CD4-positive, alpha-beta T cell treated with Interleukin-21 for 1 hour (primary cell): ENCODE measurements at places on chromosomes 16 and 17.

DNA sequence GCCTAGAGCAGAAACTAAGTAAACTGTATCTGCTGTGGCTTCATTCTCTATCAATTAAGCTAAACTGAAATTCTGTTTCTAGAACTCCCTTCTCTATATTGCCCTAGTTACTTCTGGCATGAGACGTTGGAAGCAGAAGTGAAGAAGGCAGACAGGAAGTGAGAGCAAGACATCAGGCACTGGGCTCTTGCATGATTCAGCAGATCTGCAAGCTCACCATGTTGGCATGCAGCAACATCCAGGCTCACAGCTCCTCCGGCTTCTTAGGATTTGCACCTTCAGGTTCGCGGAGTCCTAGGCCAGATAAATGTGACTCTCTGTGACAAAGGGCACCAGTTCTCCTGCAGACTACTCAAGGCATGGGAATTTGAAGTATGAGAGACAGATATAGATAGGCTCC, 148.3 kb downstream of the CDH8 start:
- no peak for DNase-seq

DNA sequence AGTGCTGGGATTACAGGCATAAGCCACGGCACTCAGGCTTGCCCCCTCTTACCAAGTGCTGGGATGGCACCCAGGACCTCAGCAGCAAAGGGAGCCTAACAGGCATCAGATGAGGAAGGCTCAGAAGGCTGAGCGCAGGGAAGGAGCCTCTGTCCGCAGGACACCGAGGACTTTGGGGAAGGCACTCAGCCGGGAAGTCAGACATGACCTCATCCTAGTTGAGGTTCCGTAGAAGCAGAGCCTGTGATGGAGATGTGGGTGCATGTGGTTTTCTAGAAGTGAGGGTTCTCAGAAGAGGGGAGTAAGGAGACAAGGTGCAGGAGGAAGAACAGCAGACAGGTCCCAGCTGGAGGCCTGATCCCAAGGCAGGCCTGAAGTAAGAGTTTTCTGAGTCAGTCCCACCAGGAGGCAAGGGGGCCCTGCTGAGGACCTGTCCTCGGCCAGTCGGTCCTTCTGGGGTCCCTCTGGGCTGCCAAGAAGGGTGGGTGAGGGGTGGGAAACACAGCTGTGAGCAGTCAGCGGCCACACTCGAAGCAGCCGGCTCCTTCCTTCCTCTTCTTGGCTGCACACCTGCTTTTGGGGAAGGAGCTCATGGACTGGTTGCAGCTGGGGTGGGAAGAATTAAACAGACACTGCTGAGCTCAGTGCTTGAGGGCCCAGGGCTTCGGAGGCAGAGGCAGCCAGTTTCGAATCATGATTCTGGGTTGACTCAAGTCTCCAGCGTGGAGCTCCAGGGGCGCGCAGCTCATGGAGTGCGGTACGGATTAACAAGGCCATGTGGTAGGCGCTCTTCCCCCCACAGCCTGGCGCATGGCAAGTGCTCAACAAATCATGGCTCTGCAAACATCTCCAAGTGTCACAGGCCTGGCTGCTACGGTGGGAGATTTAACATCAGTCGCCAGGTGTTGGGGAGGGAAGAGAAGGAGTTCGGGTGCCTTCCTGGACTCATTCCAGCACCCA, 38.9 kb upstream of the SNN start:
- DNase-seq = peak; percentile 5

DNA sequence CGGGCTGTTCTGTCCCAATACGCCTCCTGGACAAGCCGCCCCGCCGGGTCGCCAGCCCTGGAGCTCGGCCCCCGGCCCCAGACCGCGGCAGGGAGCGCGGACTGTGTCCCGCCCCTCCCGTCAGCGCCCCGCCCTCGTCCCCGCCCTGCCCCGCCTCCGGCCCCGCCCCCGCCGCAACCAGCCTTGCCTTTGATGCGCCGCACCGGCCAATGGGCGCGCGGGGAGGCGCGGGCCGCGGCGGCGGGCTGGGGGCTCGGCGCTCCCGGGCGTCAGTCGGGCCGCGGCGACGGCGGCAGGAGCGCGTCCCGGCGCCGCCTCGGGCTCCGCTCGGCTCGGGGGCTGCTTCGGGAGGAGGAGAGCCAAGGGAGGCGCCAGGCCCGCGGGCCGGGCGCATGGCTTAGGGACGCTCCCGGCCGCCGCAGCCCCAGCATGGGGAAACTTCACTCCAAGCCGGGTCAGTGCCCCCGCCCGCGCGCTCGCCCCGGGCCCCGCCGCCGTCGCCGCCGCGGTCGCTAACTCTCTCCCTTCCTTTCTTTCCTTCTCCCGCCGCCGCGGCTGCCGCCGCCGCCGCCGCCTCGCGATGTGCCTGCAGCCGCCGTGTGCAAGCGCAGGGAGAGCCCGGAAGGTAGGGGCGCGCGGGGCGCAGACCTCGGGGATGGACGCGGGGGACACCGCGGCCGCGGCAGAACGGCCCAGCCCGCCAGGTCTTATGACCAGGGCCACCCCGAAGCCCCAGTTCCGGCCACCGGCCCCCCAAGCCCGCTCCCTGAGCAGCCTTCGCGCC, at the start of gene NKD1:
Gene NKD1 (plus strand): TSS at position 272 of the 784 bp plus-strand sequence. CDS start 158 bp downstream, at position 430.
- DNase-seq = peak; percentile 75

DNA sequence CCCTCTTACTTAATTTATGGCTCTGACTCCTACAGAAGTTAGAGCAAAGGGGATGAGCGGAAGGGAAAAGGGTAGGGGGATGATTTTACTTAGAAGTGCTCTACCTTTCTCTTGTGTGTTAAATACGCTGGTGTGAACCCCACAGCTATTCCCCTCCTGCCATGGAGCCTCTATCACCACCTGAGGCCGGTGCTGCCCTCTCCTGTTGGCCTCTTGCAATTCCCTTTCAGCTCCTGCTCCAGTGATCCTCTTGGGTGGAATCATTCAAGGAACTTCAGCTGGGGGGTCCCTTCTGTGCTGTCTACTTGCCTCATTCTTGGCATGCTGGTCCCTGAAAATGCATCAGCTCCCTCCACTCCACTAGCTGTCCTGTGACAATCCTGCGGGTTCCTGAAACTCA, 41.8 kb upstream of the CDH8 start:
- no peak for DNase-seq

- DNase-seq = no peak
Measured at GRCh38 chr17:3838206-3838605, 7.8 kb downstream of the NCBP3 start.

- no peak for DNase-seq
Measured at GRCh38 chr16:89742948-89743347, 21.6 kb downstream of the ZNF276 start.

GRCh38 chr16:6771956-6772355, 560.7 kb upstream of the RBFOX1 start:
- DNase-seq = no peak

DNA sequence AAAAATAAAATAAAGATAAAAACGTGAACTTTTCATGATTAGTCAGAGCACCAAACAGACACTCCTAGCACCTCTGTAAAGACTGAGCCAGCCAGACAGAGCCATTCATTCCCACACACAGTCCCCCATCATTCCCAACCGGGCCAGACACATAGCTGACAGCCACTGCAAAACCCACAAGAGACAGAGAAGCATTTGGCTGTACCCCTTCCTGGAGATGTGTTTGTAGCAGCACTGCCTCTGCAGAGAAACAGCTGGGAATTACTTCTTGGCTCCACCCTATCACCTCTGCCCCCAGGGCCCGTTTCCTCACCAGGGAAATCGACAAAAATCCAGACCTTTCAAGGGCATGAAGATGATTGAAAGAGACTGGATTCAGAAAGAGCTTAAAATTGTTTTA, 46.4 kb downstream of the MYH11 start:
- no peak for DNase-seq

- no peak for DNase-seq
Measured at GRCh38 chr17:57895382-57896060, 45.7 kb upstream of the MRPS23 start.

GRCh38 chr16:3099732-3100499, 822 bp upstream of the ZSCAN10 start:
- peak; percentile 93 for DNase-seq

- no peak for DNase-seq
Measured at GRCh38 chr16:46859719-46860152, 24.4 kb upstream of the GPT2 start.

DNA sequence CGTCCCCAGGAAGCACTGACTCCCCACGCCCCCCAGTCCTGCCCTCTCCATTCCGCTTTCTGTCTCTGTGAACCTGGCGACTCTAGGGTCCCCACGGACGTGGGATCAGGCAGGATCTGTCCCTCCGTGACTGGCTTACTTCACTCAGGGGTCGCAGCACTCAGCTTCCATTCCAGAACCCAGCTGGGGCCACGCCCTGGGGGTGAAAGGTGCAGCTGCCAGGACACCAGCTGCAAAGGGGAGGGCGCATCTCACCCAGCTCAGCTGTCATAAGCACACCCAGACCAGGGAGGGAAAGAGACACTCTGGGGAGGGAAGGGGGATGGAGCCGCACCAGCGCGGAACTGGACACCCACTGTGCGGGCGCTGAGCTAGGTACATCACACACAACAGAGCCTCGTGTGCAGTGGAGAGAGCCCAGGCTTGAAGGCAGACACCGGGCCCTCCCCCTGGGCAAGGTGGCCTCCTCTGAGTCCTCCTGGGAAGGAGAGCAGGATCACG, 18.5 kb upstream of the HEXD start:
- no peak for DNase-seq

GRCh38 chr17:37829592-37830123, 84.8 kb upstream of the HNF1B start:
- DNase-seq = no peak

GRCh38 chr17:78342449-78343186, 17.3 kb downstream of the SOCS3 start:
- DNase-seq = no peak

DNA sequence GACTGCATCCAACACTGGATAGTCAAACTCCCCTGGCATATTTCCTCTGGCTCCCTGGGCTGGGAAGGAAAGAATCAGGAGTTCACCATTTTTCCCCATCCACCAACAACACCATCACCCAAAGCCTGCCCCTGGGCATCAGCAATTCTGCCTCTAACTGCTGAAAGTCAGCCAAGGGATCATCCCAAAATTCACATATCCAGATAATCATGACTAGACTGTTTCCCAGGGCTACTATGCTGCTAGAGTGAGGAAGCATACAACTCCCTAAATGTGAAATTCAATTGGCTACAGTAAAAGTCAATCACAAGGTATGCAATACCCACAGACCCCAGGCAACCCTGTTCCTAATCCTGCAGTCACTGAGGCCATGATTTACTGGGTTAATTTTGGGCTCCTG, 230.6 kb downstream of the C16orf95 start:
- DNase-seq = no peak

GRCh38 chr16:4109250-4109736, 6.9 kb downstream of the ADCY9 start:
- DNase-seq = no peak

GRCh38 chr16:88539652-88540345, 30.4 kb upstream of the ZC3H18 start:
- DNase-seq = no peak

DNA sequence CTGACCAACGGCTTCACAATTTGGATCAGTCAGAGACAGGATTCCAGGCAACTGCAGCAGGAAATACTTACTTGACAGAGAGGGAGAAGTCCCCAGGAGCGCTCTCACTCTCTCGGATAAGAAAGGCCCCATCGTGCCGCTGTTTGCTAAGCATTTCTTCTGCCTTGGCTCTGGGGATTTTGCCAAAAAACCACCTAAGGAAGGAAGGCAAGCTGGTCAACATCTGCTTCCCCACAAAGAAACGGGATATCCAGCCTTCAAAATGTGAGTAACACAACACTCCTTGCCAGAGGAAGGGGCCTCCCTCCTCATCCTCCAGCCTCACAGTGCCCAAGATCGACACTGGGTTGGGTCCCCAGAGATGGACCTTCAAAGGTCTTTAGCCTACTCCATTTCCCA, 36.6 kb upstream of the SLC25A19 start:
- DNase-seq = no peak

DNA sequence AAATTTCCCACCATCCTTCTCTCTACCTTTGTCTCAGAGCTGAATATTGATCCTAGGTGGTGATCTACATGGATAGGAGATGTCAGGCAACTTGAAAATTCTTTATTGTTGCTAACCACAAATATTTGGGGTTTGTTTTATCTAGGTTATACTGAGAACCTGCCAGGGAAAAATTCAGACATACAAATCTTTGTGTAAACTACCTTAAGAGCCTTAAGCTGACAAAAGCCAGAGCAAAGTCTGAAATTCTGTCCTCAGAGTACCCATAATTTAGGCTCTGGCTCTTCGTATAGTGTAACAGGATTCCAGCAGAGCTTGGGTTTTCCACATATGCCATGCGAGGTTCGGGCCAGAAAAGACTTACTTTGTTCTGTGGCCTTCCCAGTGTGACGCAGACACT, 406.7 kb upstream of the MAF start:
- no peak for DNase-seq

- no peak for DNase-seq
Measured at GRCh38 chr17:65170839-65171238, 33.7 kb downstream of the RGS9 start.

GRCh38 chr16:65280845-65281512, 159.1 kb upstream of the CDH11 start:
- DNase-seq = no peak

DNA sequence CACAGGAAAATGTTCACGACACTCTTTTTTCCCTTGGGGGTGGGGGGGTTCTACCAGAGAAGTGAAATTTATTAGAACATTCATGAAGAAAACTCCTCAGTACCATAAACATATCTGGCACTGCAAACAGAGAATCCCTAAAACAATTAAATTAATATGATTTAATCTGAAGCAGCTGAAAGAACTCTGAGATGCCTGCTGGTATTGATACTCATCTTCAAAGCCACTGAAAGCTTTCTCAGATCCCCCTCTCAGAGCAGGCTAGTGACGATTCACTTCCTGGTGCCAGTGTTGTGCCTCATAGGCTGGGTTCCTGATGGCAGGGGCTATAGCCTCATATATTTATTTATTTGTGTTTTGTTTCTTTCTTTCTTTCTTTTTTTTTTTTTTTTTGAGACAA, 52.7 kb downstream of the MYH10 start:
- DNase-seq = no peak

GRCh38 chr16:87047221-87048037, 269.8 kb downstream of the C16orf95 start:
- DNase-seq = no peak

- DNase-seq = no peak
Measured at GRCh38 chr16:54063279-54063773, 223.3 kb downstream of the IRX3 start.

- DNase-seq = no peak
Measured at GRCh38 chr17:4548721-4549531, 6.3 kb downstream of the MYBBP1A start.
